GDM1 (cell line): ENCODE measurements at places on chromosomes 4 and X.

GRCh38 chr4:66539745-66540144 lies 869.5 kb upstream of the EPHA5 start:
- DNase-seq, result no peak

DNA sequence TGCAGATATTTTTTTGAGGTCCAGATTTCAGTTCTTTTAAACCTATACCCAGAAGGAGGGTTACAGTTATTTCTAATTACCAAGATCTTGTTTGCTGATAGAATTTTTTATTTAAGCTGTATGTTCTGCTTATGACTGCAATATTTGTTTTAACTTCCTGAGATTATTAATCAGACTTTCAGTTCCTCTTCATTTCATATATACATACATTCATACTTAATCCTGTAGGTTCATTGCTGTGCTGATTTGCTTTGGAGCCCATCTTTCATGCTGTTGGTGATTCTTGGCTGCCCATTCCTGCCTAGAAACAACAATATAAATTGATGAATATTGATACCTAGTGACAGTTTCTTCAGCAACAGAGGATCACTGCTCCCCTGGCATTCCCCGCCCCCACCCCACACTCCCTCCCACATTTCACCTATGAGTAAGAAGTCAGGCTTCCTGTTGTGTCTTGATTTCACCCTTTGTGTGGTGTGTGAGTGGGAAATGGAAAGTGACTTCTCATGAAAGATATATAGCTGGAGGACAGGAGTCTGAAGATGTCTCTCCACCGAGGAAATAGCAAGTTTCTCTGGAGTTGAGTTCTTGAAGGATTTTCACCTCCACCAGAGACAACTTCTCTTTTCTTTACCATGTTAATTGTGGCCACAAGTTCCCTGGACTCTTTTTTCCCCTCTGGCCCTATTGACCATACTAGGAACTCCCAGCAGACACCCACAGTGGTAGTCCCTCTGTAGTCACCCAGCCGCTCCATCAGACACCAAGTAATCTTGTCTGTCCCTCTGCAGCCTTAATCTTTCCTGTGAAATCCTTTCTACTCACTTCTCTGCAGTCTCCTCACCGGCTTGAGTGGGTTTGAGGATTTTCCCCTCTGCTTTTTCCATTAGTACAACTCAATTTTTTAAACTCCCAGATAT lies 118.4 kb downstream of the ASB9 start:
- no peak for DNase-seq

- no peak for DNase-seq
These were observed 25.2 kb downstream of the PPP2R3B start for GRCh38 chrX:361231-362145.

- DNase-seq, result no peak
These were observed 75.9 kb downstream of the FIP1L1 start for GRCh38 chr4:53453385-53453784.

DNA sequence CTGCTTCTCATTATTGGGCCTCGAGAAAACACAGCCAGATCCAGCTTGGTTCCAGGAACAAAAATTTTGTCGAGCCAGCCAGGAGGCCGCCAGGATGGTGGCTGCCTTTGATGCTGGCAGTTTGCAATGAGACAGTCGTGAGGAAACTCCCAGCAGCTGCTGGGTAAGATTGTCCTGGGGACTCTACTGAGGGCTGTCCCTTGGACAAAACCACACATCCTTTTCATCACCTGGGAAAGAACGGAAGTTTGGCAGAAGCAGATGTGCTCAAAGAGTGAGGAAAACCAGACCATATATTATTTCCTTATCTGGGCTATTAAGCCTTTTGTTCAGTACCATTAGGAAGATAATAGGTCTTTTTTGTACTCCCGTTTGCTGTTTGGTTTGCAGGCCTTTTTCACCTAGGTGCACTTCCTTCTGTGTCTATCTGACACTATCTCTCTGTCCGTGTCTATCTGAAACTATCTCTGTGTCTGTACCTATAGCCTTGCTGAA lies 13.4 kb upstream of the PAPSS1 start:
- DNase-seq, result no peak

GRCh38 chrX:140510306-140510676 lies 5.4 kb upstream of the SOX3 start:
- no peak for DNase-seq

GRCh38 chr4:125338814-125339213 lies 24.1 kb downstream of the FAT4 start:
- no peak for DNase-seq

DNA sequence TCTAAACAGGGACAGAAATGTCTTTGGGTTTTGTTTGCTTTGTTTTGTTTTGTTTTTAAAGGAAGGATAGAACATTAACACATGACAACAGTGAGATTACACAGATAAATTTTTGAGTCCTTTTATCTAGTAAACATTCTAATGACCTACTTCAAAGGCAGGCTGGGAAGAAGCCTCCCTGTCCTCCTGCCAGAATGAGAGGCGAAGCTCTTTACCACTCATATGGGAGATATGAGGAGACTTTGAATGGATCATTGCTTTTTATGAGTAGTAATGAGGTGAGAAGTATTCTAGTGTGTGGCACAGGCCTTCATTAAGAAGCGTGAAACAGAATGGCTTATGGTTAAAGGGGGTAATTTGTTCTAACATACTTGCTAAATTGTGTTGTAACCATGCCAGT lies 172.0 kb downstream of the FBXO8 start:
- no peak for DNase-seq

DNA sequence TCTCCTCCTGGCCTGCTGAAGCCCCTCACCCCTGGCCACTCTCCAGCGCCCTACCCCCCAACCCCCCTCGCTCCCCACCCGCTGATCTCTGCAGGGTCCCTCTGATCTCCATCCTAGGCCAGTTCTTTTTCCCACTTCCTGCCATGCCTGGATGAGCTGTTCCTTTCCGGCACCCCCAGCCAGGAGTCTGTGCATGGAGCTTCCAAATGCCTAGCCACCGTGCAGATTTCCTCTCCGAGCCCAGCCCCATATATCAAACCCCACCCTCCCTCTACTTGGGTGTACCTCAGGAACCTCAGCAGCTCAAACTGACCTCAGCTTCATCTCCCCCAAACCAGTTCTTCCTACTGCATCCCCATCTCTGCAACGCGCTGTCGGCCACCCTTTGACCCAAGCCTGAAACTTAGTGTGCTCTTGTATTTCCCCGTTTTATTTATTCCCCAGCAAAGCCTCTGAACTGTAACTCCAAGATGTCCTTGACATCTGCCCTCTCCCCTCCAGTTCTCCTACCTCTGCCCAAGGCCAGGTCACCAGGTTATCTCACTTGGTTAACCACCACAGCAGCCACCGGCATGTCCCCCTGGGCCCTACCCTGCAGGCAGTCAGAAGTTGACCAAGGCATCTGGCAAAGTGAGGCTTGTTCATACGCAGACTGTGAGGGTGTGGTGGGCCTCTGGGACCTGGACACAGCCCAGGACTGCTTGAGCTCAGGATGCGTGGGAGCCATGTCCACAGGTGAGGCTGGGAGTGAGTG lies 194.9 kb upstream of the PSAPL1 start:
- no peak for DNase-seq

DNA sequence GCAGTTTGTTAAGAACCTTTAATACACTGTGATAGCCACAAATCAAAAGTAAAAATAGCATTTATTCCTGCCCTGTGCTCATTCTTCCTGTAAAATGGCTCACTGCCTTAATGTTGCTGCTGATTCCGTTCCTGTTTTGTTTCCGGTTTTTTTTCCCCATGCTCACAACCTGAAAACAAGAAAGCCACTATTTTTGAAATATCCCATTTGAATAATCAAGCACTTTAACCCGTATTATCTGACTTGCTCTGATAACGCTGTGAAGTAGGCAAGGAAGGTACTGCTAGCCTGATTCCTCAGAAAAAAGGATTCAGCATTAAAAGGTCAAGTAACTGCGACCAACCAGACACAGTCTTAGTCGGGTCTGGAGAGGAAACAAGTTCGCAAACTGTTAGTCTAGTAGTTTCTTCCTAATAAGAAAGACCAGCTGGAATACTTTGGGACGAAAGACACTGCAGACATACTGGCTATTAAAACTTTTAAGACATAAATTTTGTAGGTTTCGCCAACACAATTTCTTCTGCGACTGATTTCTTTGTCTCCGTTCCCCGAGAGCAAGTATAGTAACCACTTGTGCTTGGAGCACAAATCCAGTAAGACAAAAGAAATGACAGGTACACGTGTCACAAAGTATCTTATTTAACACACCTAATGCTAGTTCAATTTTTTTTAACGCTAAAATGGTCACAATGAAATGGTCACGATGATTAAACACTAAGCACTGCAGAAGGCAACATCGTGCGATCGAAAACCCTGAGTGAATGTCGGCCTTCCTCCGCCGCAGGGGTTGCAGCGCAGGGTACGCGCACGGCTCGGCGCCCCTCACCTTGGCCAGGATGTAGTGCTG lies 802 bp downstream of the COX18 start:
- DNase-seq, result no peak

GRCh38 chr4:40256329-40256728 lies 59.5 kb downstream of the RHOH start:
- DNase-seq, result no peak
